OCI-LY7 (cell line): ENCODE measurements at places on chromosomes 16 and 17. TPM values are rescaled to one million over a fixed set of nuclear protein-coding genes. Genes with fewer than 3 reads are reported as not detected.
A peak's percentile ranks its signal among the peaks of the same experiment; 100 is the strongest.

The DNAI2 gene
- total RNA-seq = not detected in 2 replicates

DNA sequence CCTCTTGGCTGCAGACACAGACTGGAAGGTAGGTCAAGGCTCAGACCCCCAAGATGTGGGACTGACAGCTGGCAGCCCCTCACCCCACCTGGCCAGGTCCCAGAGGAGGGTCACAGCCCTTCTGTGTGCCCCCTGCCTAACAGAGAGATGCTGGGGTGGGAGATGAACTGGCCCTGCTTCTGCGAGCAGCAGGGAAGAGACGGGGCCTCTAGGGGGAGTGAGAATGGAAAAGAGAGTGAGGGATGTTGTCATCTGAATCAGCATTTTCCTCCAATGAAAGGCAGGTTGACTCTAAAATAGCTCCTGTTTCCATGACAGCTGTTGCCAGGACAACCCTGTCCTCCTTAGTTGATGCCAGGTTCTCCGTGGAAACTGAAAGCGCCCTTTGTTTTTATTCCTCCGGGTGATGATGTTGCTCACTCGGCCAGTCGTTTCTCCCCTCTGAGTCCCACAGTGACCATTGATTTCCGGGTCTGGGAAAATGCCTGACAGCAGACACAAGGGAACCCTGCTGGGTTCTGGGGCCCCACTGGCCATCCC lies 4.9 kb upstream of the NDRG4 start:
- peak; percentile 68 for DNase-seq

DNA sequence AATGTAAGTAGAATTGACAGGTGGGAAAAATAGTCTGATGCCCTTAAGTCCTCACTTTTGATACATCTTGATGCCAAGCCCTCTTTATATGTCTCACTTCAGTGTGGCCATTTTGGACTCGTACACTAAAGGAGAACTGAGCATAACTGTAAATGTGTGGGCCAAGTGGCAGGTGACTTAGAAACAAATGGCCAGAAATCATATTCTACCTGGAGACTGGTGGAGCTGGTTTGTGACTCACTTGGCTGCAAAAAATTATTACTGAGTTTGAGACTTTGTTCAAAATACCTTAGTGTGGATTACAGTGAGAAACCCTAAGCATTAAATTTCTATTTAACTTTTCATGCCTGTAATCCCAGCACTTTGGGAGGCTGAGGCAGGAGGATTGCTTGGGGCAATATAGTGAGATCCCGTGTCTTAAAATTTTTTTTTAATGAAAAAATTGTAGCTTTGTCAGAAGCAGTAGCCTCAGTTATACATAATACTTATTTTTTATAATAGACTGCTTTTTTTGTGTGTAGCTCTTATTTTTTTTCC lies 5.0 kb downstream of the HAPSTR1 start:
- no peak for DNase-seq

The DNAAF8 gene
- 1.1 TPM in 1 of 2 replicates, not detected in the other for total RNA-seq

The YPEL3 gene
- total RNA-seq = 34.5 and 50.6 TPM in 2 replicates

The FBXO39 gene
- not detected in 2 replicates for total RNA-seq

DNA sequence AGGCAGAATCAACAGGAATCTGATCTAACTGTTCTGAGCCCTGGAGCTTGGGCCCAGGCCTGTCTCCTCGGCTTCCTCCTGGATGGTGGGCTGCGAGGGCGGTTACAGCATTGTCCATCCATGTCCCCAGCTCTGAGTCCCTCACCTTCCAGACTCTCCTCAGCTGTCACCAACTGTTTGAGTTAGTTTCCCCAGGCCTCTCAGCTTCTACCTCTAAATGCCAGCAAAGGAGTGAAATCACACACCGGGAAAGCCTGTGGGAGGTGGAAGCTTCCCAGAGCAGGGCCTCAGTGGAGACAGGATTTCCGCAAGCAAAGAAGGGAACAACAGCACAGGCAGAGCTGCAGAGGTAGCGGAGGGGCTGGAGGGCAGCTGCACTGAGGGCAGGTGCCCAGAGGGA lies 9.4 kb upstream of the PRPSAP2 start:
- DNase-seq = no peak

DNA sequence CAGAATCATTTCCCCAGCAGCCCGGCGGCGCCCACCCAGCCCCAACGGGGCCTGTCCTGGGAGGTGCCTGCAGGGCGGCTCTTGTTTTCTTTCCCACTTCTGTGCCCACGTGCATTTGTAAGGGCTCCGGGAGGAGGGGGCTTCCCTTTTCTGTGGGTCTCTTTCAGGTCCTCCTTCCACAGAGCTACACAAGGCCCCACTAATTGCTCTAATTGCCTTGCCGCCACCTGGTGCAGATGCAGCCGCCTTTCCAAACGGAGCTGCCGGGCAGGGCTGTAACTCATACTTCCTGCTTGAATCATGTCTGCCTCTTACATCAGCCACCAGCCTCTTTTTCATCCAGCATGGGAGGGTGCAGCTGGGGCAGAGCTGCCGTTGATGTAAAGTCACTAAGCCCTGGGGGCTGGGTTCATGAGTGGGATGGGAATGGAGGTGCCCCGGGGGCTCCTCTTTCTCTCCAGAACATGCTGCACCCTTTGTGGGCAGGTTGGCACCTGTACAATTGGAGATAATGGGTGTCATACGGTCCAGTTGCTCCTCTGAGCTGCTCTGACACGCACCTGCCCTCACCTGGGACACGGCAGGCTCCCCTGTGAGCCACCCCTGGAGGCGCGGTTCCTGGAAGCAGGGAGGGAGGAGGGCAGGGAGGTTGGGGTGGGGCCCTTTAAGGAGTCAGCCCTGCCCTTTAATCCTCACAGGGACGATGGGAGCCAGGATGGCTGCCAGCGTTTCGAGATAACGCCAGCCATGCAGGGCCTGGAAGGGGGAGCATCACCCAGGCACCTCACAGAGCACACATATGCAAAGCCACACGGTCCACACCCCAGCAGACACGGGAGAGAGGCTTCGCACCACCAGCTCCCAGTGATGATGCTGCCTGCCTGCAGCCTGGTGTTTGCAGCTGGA lies 41.1 kb upstream of the KLHDC4 start:
- DNase-seq = peak; percentile 95

- DNase-seq = no peak
Observed at GRCh38 chr16:1481906-1482835, 6.6 kb downstream of the PTX4 start.

DNA sequence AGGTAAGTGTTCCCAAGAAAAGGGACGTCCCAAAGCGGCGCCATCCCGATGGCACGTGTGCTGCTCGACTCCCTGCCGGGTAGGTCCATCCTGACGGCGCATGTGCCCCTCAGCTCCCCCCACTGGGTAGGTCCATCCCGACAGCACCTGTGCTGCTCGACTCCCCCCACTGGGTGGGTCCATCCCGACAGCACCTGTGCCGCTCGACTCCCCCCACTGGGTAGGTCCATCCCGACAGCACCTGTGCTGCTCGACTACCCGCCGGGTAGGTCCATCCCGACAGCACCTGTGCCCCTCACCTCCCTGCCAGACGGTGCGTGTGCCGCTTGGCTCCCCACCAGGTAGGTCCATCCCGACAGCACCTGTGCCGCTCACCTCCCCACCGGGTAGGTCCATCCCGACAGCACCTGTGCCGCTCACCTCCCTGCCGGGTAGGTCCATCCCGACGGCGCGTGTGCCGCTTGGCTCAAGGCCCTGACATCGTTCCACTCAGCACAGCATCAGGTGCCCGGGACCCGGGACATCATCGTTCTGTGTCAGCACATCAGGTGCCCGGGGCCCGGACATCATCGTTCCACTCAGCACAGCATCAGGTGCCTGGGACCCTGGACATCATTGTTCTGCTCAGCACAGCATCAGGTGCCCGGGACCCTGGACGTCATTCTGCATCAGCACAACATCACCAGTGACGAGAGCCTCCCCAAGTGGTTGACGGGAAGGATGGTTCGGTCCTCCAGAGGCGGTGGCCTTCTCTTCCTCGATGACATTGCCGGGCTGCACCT lies 5.7 kb upstream of the FN3K start:
- no peak for DNase-seq

The CTF1 gene
- 0.46 and 0.68 TPM in 2 replicates for total RNA-seq

- no peak for DNase-seq
Observed at GRCh38 chr16:2775765-2776499, 1.1 kb downstream of the ELOB start.

DNA sequence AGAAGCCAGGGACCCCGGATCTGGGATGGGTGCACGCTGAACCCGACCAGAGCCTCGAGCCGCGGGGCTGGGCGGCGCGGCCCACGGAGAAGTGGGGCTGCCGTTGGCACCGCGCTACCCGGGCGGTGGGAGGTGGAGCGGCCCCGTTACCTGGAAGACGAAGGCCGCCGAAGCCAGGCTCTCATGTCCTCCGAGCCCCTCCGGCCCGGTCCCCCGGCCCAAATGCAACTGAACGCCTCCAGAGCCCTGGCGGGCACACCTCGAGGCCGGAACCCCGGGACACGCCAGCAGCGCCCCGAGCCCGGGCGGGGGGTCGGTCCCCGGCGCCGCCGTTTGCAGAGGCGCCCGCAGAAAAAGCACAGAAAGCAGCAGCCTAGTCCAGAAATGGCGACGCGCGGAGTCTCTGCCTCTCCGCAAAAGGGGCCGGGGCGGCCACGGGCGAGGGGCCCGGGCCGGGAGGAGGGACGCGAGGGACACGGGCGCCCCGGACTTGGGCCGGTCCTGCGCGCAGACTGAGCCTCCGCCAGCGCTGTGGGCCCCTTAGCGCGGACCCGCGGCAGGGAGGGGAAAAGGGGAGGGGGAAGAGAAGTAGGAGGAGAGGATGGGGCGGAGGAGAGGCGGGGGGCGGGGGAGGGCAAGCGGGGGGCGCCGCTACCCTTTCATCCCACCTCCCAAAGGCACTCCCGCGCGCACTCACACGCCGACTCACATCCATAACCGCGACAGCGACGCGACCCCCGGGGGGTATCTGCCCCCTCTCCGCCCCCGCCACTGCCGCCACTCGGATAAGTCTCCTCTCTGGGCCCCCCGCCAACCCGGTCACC lies 1.4 kb downstream of the AXIN2 start:
- peak; percentile 39 for DNase-seq

GRCh38 chr17:61488878-61489718 lies 36.9 kb downstream of the TBX4 start:
- no peak for DNase-seq

GRCh38 chr17:74739227-74739831 lies 2.3 kb downstream of the RAB37 start:
- no peak for DNase-seq

DNA sequence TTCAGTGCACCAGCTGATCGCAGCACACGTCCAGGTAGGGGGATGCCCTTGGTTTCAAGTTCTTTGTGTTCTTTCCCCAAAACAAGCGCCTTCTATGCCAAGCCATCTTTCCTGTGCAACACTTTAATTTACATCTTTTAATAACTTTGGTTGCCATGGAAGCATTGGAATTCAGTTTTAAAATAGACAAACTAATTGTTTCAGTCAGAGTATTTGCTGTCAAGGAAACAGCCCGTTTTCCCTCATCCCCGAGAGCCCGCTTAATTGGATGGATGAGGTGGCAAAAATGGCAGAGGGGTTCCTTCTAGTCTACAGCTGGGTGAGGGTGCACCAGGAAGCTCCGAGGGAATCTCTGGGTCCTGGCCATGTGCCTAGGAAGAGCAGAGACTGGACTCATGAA lies 793.7 kb upstream of the EEF2KMT start:
- no peak for DNase-seq

GRCh38 chr17:40614431-40615067 lies 33.1 kb downstream of the SMARCE1 start:
- DNase-seq = no peak

DNA sequence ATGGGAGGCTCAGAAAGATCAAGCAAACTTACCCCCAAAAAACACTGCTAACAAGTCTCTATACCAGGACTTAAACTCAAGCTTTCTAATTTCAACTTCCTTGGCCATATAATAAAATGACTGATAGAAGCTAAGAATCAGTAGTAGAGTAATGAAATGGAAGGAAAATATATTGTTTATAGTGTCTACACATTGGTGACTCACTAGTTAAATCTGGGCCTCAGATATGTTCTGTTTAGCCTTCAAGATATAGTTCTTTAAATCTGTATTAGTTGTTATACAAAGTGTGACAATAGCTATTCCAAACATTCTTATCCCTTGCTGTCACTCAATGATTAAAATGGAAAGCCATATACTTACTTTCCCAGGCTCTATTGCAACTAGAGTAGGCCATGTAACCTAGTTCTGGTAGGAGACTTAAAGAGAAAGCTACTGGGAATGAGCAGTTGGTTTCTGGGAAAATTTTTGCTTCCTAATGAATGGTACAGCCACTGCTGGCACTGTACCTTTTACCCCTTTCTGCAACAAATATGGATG lies 18.3 kb downstream of the SSH2 start:
- no peak for DNase-seq

DNA sequence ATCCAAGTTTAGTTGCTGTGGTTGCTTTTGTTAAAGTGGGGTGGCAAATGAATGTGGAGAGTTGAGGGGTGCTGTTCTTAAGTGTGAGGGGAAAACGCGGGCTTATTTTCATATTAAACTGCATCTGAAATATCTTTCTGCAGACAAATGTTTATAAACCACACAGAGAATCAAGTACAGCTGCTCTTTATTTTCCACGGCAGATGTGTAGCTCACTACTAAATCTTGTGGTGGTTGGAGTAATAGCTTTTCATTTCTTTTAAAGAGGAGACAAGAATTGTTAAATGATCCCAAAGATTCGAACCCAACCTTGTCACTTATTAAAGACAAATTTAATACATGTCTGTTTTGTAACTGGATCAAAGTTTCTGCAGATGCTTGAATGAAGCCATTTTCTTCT lies 2.1 kb downstream of the CLTC start:
- peak; percentile 18 for DNase-seq

The ASGR1 gene
- total RNA-seq = 0.85 and 1.2 TPM in 2 replicates

- no peak for DNase-seq
Observed at GRCh38 chr16:30407804-30408534, 563 bp downstream of the ZNF771 start.

DNA sequence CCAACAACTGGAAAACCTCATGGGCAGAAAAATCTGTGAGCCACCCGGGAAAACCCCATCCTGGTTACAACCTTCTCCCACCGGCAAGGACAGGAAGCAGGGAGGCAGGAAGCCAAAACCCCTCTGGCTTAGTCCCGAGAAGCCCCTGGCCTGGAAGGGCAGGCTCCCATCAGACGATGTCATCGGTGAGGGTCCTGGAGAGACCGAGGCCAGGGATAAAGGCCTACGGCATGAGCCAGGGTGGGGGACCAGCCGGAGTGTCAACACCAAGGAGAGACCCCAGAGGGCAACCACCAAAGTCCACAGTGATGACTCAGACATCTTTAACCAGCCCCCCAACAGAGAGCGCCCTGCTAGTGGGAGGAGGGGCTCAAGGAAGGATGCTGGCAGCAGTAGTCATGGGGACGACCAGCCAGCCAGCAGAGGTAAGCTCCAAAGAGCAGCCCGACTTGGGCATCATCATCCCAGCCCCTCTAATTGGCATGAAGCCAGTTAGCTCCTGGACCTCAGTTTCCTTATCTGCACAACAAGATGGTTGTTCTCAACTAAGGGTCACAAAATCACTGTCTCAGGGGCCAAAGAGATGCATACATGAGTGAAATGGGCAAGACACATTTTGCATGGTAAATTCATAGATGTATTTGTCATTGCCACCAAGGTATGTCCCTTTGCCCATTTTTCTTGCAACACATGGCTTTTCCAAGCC lies 190.7 kb downstream of the KATNIP start:
- DNase-seq = no peak

DNA sequence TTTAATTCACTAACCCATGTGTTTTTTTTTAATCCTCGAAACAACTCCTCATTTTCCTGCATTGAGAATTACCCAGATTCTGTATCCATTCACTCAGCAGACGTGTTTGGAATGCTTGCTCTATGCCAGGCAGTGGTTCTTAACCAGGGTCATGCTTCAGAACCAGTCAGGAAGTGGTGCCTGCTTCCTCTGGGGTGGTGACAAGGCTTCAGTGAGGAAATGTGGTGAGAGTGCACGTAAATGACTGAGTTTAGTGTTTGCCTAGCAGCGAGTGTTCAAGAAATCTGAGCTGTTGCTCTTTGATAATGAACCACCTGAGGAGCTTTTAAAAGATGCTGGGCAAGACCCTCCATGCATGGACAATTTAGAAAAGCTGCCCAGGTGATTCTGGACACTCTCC lies 9.9 kb downstream of the ZFP90 start:
- no peak for DNase-seq
